ENCODE measurements at places on chromosomes 5 and 9.

DNA sequence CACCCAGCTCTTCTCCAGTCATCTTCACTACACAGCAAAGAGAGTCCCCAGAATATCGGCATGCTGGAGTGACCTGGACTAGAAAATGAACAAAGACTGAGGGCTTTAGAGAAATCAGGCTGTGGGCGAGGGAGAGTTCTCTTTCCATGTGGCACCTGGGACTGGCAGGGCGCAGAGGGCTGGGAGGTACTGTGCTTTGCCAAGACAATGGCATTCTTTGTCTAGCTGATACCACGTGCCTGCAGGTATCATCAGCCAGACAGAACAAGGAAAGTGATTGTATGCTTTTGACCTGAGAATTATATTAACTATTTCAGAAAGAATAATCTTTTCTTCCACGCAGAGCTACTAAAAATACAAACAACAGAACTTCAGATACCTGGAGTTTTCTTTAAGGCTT, 30.5 kb downstream of the DDX31 start:
- no peak for ATAC-seq

DNA sequence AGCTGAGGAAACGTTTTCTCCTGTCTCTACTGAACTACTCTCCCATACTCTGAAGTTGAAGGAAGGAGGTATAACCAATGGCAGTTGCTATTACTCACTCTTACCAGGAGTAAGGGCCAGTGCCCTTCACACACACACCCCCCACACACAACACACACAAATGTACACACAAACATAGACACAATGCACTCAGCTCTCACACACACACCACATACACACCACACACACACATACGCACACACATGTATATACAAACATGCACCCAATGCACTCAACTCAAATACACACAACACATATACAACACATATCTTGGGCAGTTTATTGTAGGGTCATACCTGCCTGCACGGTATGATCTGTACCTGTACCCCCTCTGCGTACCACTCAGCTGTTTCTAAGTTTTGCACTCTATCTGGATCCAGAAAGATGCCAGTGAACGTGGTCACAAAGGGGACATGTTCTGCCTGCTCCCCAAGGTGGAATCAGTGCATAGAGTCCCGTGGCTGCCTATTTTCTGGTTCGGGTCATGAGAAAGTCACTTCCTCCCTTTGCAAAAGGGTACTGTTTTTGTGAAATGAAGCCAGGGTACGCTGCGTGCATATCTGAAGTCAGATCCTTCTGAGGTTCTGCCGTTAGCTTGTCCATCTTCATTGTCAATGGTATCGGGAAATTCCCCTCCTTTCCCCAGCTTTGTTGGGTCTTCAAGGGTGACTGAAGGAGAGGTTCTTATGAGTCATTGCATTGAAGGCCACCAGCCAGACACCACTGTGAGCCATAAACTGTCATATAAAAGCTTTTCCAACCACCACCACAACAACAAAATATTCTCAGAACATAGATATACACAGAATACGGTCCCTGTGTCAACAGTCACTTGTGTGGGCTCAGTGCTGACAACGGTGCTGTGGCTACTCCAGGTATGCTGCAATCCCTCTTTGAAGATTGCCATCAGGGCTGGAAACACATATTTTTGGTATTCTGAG, 131.9 kb downstream of the UGCG start:
- ATAC-seq = no peak

DNA sequence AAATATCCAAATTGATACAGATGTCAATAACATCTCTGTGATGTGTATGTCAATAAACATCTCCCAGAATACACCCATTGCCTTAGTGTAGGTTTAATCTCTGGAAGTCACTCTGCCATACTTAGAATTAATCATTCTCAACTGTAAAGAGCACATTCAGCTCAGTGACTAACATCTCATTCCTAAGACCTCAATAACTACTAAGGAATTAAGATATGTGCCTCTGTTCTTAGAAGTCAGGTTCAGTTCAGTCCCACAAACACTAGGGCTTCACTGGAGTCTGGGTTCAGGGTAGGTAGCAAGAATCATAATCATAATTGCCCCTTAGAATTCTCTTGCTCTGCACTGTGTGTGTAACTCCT, 31.7 kb downstream of the UGCG start:
- ATAC-seq = no peak

DNA sequence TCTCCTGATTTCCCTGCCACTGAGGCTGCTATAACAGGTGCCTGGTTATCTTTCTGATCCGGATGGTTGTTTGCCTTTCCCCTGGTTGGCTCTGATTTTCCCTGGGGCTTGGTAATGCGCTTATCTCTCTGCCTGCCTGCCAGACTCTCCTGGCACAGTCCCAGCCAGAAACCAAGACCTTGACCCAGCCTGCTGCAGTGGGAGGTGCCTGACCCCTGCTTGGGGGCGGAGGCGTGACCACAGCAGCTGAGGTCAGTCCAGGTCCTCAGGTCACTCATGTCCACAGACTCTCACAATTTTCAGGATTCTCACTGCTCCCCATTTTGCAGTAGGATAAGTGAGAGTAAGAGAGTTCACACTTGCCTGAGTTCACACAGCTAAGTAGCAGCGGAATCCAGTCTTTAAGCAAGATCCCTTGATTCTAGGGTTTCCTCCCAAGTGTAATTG, 24.4 kb upstream of the SYNPO start:
- no peak for ATAC-seq

DNA sequence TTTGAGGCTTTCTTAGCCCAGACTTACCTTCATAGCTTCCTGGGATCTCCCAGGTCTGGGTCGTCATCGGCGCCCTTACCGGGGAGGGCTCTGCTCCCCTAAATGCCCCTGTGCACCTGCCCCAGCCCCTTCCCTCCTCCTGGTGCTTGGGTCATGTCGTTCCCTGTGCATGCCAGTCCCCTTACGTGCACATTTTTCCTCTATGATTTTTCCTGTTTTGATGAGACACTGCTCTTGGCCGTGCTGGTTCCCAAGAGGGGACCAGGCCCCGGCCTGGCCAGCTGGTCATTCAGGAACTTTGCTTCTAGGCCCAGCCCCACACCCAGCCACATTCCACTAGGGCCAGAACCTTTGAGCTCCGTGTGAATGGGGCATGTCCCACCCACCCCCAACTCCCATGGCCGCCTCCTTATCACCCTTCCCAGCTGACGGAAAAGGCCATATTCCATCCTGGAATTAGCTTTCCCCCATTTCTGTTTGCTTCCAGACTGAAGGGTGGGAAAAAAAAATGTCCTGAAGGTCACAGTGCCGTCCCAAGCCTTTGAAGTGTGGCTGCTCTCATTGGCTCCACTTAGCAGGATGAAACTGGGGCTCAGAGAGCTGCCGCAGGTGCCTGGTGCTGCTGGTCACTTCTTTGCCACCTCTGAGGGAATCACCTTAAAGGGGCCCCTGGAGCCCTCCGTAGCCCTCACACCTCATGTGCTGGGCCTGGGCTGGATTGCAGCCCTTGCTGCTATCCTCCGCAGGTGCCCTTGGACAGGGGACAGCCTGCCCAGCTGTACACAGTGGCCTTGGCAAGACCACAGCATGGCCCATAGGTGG, 25.1 kb downstream of the ERGIC1 start:
- ATAC-seq = no peak
